ENCODE measurements at places on chromosomes 3 and 15.

- DNase-seq, result no peak
These were observed 41.3 kb upstream of the ICE2 start for GRCh38 chr15:60520013-60520824.

- no peak for DNase-seq
These were observed 270.8 kb downstream of the OPA1 start for GRCh38 chr3:193863657-193864357.

GRCh38 chr3:62134061-62134496 is 239.3 kb downstream of the FEZF2 start:
- DNase-seq, result no peak

- DNase-seq, result no peak
These were observed 236.2 kb downstream of the ITPR1 start for GRCh38 chr3:4729061-4729973.

GRCh38 chr3:18127174-18127858 is 297.8 kb downstream of the SATB1 start:
- no peak for DNase-seq

GRCh38 chr3:130420466-130420865 is 75.0 kb downstream of the COL6A5 start:
- DNase-seq, result no peak

- DNase-seq, result peak; percentile 71
These were observed 12.0 kb downstream of the CMTM7 start for GRCh38 chr3:32403663-32404062.

DNA sequence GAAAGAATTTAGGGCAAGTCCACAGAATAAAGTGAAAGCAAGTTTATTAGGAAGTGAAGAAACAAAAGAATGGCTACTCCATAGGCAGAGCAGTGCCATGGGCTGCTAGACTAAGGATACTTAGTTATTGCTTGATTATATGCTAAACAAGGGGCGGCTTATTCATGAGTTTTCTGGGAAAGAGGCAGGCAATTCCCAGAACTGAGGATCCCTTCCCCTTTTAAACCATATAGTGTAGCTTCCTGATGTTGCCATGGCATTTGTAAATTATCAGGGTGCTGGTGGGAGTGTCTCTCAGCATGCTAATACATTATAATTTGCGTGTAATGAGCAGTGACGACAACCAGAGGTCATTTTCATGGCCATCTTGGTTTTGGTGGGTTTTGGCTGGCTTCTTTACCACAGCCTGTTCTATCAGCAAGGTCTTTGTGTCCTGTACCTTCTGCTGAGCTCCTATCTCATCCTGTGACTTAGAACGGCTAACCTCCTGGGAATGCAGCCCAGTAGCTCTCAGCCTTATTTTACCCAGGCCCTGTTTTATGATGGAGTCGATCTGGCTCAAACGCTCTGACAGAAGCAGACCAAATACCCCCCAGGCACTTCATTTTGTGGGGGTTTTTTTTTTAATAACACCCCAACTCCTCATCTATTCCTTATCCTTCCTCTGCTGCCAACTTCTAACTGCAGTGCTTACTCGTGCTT is 103.0 kb upstream of the RARB start:
- DNase-seq, result no peak

GRCh38 chr15:63630036-63630751 is 33.0 kb downstream of the FBXL22 start:
- no peak for DNase-seq

DNA sequence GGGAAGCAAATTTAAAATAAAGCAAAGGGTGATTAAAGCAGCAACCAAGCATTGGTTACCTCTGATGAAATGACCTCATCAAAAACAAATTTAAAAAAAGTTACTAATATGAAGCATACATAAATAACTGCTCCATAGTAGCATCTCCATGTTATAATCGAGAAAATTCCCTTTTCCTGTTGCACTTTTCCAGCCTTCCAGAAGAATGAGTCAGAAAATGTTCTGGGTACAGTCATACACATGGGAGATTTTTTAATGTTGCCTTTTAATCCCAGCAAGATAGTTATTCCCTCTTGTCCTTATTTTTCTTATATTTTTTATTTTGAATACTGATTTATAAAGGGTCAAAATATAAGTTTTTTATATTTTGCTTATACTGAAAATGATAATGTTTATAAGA is 2.6 kb upstream of the TMCO5A start:
- DNase-seq, result no peak

DNA sequence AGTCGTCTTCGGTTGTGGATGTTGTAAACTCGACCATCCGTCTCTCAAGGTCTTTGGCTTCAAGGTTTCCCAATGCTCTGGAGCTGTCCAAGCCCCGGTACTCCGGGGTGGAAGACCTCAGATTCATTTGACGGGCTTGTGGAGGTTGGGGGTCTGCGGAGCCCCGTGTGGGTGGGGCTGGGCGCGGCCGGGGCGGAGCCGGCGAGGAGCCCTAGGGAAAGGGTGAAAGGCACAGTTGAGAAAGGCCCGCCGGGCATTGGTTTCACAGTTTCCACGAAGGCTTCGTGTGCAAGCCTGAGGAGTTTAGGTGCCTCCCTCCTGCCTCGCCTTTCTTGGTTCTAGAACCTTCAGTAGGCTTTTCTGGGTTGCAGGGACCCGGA is 360 bp upstream of the MGA start:
- no peak for DNase-seq

Measured in NCI-H2081 treated with DMSO at 0.1 percent for 48 hours (cell line).